ENCODE measurements at places on chromosomes 12 and 14.
A peak's percentile ranks its signal among the peaks of the same experiment; 100 is the strongest.

DNA sequence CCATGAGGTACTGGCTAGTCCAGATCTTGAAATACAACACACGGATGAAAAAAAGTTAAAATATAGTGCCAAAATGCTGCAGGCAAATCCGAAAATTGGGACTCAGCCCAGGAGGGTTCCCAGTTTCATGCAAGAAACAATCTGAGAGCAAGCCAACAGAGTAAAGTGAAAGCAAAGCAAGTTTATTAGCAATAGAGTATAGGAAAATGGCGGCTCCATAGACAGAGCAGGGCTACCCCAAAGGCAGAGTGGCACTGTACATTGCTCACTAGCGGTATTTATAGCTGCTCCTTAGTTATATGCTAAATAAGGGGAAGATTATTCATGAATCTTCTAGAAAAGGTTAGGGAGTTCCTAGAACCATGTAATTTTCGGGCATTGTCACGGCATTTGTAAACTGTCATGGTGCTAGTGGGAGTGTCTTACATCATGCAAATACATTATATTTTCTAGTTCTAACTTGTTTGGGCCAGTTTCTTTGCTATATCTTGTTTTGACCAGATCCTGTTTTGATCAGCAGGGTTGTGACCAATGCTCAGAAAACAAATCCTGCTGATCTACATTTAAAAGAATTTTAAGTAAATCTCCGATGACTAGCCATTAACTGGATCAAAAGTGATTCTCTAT is 29.1 kb downstream of the RECQL start:
- no peak for DNase-seq

DNA sequence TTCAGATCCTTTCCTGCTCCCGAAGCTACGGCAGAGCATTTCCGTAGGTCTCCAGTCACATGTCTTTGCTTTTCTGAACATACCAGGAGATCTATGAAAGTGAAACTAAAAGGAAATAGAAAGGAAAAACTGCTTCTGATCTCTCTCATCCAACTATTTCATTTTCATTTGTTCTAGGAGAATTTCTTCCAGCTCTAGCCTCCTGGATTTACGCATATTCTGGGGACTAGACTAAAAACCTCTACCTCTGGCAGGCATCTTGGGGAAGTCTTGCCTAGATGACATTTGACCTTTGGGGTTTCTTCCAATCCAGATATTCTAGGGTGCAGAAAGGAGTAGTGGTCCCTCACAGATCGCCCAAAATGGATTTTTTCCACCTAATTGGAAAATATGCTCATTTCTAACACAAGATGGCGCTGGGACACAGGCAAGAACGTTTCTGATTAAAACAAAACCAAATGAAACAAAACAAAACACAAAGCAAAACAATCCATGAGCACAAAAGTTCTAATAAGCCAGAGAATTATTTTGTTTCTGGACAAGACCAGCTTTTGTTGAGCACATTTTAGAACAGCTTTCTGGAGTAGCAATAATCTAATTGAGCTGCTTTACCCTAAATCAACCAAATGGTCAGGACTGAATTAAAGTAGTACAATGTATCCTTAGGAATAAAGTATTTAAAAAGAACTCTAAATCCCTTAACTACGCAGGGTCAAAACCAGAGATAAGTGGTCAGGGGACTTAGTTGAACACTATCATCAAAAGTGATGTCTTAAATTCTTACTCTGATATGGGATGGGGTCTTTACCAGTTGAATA is 12.3 kb upstream of the PARP11 start:
- DNase-seq: peak; percentile 20

- no peak for DNase-seq
Measured at GRCh38 chr12:10405294-10405693, 4.3 kb downstream of the KLRC4 start.

DNA sequence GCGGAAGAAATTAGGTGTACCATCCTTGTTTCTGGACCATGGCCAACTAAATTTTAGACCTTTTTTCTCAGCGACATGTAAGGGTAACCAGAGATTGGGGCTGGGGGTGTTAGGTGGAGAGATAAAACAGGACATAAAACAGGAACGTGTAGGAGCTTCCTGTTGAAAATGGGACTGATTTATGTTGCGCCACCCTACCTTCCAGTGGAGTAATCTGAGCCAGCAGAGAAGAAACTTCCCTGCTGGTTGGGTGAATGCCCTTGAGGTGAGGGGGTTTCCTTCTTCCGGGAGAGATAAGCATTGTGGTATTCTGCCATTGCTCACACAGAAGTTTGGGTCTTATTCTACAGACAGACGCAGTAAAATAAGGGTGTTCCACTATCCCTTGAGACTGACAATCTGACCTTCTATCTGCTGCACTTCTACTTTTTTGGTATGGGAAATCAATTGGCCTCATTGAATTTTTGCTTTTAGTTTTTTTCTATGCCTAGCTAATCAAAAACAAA is 417.6 kb downstream of the PCNX1 start:
- no peak for DNase-seq

GRCh38 chr12:124689631-124690030 is 122.2 kb upstream of the NCOR2 start:
- DNase-seq: no peak

GRCh38 chr12:123410041-123410412 is 26.1 kb downstream of the KMT5A start:
- no peak for DNase-seq

DNA sequence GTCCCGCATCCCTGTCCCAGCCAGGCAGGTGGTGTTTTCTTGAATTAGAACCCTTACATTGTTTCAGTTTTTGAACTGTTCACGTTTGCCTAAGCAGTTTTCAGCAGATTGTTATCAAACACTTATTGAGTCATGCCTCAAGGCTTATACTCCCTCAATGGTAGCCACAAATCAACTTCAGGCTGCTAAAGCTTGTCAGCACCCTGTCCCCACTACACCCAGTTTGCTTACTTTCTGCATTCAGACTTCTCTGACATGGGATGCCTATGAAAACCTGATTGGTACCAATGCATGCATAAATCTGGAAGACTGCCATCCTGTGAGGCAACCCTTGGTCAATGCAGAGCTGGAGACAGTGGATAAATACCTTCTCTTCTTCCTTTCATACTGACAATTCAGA is 225.4 kb downstream of the BTG1 start:
- no peak for DNase-seq

GRCh38 chr14:49220492-49220891 is 365.7 kb downstream of the RPS29 start:
- DNase-seq: no peak
